Cerebellum (tissue), 4 donors: ENCODE measurements at places on chromosomes 7 and 10. TPM values are rescaled to one million over a fixed set of nuclear protein-coding genes. Genes with fewer than 3 reads are reported as not detected.

GRCh38 chr10:90435296-90435695 is 422.5 kb downstream of the HTR7 start:
- DNase-seq: no peak

WAPL gene
- 57.0 TPM for total RNA-seq

DNA sequence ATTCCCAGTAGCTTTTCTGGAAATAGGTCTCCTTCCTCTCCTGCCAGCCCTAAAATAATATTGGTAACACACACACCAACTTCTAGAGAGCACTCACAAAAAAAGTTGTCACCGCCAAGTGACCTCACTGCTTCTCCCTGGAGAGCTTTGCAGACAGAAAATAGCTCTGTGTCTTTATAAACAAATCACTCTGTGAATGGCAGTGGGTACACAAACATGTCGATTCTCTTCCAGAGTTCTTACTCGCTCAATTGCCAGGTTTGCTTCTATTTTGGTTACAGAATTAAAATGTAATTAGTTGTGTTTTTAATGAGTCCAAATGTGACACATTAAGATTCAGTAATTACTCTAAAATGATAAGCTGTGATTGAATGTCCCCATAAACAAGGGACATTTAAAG is 649.2 kb upstream of the C7orf33 start:
- no peak for DNase-seq

DNA sequence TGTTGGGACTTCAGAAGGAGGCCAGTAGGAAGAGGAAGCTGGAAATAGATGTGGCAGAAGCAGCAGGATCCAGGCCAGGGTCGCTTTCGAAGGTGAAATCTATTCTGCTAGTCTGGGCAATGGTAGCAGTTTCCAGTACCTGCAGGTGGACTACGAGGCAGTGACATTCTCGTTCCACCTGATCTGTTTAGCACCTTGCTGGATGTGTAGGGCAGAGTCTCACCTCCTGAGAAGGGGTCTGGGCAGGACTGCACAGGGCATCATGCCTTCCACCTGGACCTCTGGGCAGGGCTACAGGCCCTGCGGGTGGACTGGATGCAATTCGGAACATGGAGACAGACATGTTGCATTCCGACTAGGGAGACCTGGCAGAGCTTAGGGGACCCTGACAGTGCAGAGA is 254.8 kb upstream of the ZNF32 start:
- DNase-seq: peak; percentile 38

- no peak for DNase-seq
Observed at GRCh38 chr10:130233035-130233360, 96.8 kb downstream of the GLRX3 start.

- DNase-seq: peak; percentile 95
Observed at GRCh38 chr7:100837099-100837836, 9.9 kb upstream of the EPHB4 start.
